ENCODE measurements at places on chromosomes 11 and 22. TPM values are rescaled to one million over a fixed set of nuclear protein-coding genes. Genes with fewer than 3 reads are reported as not detected.

RAB39A gene
- total RNA-seq, result 0.71 TPM

GRCh38 chr11:21371044-21371443 is 701.7 kb downstream of the NELL1 start:
- H3K4me3 ChIP-seq, result no peak overlapping the region
- DNase-seq, result no peak
- H3K36me3 ChIP-seq, result no peaks in the 10 kb centered on the region
- no peaks in the 10 kb centered on the region for H3K4me1 ChIP-seq
- no peak overlapping the region for H3K27ac ChIP-seq

- H3K27me3 ChIP-seq, result peaks cover 16% of the 10 kb centered on the region
- no peaks in the 10 kb centered on the region for H3K36me3 ChIP-seq
- DNase-seq, result no peak
- no peak overlapping the region for H3K4me3 ChIP-seq
- no peak overlapping the region for H3K27ac ChIP-seq
Measured at GRCh38 chr11:33645686-33646085, 54.9 kb downstream of the C11orf91 start.

INSC gene
- total RNA-seq, result 0.36 TPM
